Gastroesophageal sphincter (tissue), 4 donors: ENCODE measurements at places on chromosomes 2 and 18.

DNA sequence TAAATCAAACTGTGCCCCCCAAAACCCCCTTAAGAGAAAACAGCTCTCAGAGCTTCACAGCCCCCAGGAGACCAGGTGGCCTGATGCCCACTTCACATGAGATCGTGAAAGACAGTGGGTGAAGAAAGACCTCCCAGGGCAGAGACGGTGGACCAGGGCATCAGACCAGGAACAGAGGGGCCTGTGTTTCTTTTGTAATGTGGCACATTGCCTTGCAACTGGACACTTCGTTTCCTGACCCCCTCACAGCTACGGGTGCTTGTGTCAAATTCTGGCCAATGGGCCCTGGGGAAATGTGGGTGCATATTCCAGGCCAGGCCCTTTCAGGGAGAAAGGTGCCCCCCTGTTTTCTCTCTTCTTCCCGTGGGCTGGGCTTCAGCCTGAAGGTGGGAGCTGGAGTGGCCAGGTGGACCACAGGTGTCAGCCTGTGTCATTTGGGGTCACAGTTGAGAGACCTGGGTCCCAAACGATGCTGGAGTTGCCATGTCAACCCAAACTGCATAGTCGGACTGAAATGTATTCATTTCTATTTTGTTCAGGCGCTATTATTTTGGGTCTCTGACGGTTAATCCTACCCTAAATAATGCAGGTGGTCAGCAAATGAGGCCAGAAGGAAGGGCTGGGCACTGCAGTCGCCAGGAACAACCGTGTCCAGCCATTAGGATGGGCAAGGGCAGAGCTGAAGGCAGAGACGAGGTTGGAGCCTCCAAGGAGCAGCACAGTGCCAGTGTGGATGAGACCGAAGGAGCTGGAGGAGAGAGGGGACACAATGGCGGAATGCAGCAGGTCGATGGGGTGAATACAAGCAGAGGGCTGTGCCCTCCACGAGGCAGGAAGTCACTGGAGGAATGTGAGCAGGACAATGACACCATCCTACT lies 338.2 kb downstream of the EIPR1 start:
- no peaks in the 10 kb centered on the region for H3K4me1 ChIP-seq
- no peak overlapping the region for H3K4me3 ChIP-seq
- H3K27me3 ChIP-seq: peaks cover 22% of the 10 kb centered on the region

- H3K36me3 ChIP-seq: no peaks in the 10 kb centered on the region
- H3K4me1 ChIP-seq: peaks cover 37% of the 10 kb centered on the region
- no peaks in the 10 kb centered on the region for H3K27me3 ChIP-seq
- no peak overlapping the region for H3K4me3 ChIP-seq
These were observed 80.2 kb downstream of the CDK15 start for GRCh38 chr2:201886504-201886903.

DNA sequence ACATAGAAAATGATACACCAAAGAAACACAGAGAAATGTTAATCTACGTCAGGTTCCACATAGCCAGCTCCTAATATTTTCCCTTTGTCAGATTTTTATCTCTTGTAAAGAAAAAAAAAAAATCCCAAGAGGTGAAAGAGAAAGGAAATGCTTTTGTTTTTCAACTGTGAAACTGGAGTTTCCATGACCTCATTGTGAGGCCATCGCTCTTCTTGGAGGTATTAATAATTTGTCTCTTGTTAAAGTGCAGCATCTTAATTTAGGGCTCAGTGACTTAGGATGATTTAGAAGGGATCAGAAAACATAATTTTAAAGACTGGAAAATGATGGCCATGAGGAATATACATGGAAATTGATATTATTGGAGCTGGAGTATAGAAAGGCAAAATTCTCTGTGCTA lies 21.7 kb downstream of the ARHGAP28 start:
- no peak overlapping the region for H3K4me3 ChIP-seq
- no peaks in the 10 kb centered on the region for H3K4me1 ChIP-seq
- H3K36me3 ChIP-seq: no peaks in the 10 kb centered on the region
- no peak for ATAC-seq
- no peaks in the 10 kb centered on the region for H3K27me3 ChIP-seq

- ATAC-seq: no peak
- no peaks in the 10 kb centered on the region for H3K4me1 ChIP-seq
These were observed 50.5 kb upstream of the GRB14 start for GRCh38 chr2:164671664-164672396.

- ATAC-seq: no peak
- no peak overlapping the region for H3K4me3 ChIP-seq
These were observed 37.0 kb upstream of the DPP10 start for GRCh38 chr2:114405247-114406116.
